ENCODE measurements at places on chromosomes 12 and 14.

DNA sequence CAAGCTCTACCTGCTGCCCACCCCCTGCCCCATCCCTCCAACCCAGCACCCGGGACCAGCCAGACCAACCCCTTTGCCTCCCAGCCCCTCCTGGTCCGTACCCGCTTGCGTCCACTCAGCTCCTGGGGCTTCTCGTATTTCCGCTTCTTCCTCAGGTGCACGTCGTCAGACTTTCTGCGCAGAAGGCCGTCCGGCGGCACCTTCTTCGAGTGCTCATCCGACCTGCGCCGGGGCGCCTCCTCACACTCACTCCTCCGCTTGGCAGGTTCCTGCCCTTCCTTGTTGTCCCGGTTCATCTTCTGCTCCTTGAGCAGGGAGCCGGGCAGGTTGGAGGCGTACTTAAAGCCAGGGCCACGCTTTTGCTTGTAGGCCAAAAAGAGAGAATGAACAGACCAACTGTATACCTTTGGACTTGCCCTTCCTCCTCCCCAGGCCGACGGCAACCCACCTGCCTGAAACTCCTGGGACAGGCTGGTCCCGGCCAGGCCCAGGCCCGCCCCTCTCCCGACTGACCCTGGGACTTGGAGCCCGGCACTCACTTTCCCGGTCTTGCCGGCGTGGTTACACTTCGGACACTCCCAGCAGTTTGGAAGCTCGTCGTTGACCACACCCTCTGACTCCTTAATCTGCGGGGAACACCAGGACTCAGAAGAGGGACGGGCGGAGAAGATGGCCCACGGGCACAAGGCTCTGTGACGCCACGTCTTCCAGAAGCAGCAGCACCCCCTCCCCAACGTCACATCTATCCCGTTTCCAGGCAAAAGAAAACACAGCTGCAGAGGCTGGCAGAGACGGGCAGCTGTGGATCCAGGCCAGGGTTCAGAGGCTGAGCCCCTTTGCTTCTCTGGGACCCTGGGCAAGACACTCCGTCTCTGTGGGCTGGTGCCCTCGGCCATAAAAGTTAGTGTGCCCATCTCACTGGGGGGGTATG, 44.3 kb downstream of the RNF34 start:
- no peak for DNase-seq

DNA sequence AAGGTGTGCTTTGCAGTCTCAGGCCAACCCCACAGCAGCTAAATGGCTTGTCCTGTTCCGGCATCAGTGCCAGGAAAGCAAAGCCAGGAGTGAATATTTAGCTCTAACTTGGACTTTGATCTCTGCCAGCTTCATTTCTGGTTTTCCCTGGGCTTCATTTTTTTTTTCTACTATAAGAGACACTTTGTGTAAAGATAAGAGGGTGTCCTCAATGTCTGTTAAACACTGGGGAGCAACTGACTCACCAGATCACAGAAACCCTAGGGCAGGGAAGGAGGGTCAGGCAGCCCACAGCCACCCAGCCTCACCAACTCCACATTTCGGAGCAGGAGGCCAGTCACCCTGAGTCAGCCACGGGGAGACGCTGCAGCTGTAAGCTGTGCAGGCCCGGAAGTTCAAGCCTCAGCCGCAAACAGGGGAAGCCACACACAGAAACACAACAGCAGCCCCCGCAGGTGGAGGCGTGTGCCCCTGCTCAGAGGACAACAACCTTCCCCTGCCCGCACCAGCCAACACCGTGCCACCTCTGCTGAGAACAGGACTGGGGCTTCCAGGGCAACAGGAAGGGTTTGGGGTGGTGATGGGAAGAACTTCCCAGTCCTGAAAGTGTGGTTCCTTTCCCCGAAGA, 6.3 kb downstream of the TNFRSF1A start:
- DNase-seq = peak; percentile 41

DNA sequence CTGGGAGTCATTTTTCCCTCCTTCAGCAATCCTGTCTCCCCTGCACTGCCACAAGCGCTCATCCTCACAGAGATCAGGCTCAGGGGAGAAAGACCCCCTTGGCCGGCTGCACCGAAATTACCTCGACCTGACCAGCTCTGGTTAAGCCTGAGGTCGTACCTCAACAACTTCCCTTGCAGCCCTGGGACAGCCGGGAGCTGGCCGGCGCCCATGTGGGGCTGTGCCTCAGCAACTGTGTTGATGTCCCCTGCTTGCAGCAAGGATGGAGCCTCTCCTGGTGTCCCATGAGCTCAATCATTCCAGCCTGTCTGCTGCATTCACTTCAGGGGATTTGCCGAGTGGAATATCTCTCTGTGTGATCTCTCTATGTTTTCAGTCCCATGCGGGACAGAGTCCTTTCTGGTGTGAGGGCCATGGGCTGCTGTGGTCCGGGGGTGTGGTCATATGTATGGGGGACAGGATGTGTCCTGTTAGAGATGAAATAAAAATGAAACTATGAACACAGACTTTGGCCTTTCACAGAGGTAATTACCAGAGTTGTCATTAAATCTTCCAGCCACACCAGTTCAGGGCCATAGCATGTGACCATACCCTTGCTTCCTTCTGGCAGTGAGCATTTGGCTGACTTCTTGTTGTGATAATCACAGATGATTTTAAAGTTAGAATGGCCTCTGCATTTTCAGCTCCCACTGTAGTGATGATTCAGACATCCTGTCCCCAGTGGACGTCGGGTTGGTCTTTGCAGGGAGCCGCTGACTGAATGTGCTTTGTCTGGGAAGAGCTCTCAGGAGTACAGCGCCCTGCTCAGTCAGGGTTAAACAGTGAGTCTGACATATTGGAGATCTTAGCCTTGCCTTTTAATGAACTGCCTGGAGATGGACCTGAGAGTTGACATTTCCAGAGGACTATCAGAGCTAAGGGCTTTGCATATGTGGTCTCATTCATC, 405.9 kb downstream of the AACS start:
- no peak for DNase-seq

DNA sequence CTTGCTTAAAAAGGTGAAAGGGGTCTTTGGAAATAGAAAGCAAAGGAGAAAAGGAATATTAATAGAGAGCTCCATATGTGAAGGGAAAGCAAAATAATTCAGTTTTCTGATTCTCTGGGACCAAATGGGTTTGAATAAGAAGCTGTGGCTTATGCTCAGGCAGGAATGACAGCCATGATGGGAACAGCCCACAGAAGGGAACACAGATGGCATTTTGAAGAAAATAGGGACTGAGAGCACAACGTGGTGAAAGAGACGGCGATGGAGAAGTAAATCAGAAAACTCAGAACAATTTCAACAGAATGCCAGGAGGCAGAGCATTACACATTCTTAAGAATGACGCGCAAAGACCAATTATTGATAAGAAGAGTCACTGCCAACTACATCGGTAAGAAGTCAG, 102.8 kb downstream of the STXBP6 start:
- DNase-seq = no peak

- DNase-seq = no peak
These were observed 2.4 kb downstream of the NCOR2 start for GRCh38 chr12:124564971-124565491.

DNA sequence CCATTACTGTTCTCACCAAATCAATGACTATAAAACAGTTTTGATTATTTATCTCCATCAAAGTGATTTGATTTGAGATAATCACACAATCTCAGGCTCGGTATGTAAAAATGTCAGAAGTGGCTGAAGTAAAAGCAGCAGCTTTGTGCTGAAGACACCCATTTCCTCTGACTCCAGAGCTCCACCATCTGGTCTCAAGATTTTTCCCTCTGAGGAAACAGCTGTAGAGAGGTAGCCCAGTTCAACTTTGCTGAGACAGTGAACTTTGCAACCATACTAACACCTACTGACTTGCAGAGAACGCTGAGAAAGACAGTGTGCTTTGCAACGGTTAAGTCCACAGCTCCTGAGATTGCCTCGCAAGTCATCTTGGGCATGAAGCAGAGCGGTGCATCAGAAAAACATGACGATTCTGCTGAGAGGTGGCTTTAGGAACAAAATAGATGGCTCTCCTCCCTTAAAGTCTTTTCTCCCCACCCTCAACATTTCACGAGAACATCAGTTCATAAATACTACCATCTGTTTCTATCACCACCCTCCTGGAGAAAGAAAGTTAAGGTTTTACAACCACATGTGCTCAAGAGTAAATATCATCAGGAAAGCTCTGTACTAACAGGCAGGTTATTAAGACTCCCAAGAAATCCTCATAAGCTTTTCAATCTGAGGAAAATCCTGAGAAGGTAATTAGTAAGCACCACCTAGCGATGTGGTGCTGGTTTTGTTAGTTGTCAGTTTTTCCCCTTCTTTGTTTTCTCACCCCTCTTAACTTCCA, 34.8 kb downstream of the HIGD1C start:
- no peak for DNase-seq

DNA sequence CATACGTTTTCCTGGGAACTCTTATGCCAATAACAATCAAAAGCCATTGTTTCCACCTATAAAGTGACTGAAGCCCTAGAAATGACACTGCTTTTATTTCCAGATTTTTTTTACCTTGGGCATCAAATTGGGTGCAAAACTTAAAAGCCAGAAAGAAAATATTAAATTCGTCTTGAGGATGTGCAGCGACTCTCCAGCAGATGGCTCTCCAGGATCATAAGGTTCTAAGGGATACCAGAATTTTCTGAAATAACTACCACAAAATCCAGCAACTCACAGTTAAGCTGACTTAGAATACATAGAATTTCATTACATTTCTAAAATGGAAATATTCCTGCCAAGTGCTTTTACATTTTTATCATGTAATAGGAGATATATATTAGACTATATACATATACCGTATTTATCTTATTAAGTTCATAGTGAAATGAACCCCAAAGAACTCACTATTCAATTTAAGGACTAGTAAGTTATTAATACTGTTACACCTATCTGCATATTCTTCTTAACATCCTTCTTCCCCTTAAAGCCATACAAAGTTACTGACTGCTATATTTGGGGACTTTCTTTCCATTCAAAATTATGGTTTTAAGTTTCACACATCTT, 44.0 kb downstream of the ARMH4 start:
- DNase-seq = no peak

DNA sequence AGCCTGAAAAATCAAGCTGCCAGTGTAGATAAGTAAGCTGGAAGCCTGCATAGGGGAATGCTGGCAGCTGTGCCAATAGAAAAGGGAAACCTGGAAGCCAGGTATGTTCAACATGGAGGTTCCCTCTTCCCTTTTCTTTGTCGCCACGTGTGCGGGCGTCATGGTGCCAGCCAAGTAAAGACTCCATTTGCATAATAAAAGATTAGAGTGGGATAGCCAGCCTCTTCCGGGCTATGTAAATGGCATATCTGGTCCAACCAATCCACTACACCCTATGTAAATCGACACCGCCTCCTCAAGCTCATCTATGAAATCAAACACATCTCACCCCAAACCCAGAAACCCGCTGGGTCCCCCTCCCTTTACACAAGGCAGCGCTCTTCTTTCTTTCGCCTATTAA, 5.6 kb upstream of the ADGRD1 start:
- no peak for DNase-seq

DNA sequence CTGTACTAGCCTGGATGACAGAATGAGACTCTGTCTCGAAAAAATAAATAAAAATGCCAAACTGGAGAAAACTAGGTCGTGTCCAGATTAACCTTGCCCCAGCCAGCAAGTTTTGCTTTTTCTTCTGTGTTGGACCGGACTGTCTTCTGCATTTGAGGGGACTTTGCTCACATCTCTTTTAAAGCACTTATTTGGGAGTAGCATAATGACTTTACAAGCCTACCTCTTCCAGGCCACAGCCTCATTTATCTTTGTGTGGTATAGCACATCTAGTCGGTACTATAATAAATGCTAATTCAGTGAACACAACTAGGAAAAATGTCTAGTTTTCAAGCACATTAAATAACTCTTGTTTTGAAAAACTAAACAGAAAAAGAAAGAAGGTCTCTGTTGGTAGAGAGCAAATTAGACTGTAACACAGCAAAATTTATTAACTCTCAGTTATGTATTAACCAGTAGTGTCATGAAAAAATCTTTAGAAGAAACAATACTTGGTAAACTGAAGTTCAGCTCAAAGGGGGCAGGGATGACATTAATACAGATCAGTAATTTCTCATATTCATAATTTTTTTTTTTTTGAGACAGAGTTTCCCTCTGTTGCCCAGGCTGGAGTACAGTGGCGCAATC, 52.0 kb downstream of the WDHD1 start:
- DNase-seq = no peak

- DNase-seq = peak; percentile 61
These were observed at the start of gene DCAF4 for GRCh38 chr14:72926292-72927028. DCAF4 (plus strand) TSS chr14:72926464; CDS start chr14:72937979, 11,515 bp downstream.

- DNase-seq = no peak
These were observed 104.4 kb downstream of the SCN8A start for GRCh38 chr12:51695241-51696010.

- no peak for DNase-seq
These were observed at the start of gene CMA1 for GRCh38 chr14:24508155-24508840. CMA1 (minus strand) TSS chr14:24508265; CDS start chr14:24508235, 30 bp downstream.

GRCh38 chr12:20368114-20368650, at the start of gene PDE3A:
PDE3A (plus strand) TSS chr12:20368537; CDS start chr12:20369285, 748 bp downstream.
- DNase-seq = no peak

- DNase-seq = no peak
These were observed 90.6 kb upstream of the BCL2L14 start for GRCh38 chr12:11980115-11980514.

DNA sequence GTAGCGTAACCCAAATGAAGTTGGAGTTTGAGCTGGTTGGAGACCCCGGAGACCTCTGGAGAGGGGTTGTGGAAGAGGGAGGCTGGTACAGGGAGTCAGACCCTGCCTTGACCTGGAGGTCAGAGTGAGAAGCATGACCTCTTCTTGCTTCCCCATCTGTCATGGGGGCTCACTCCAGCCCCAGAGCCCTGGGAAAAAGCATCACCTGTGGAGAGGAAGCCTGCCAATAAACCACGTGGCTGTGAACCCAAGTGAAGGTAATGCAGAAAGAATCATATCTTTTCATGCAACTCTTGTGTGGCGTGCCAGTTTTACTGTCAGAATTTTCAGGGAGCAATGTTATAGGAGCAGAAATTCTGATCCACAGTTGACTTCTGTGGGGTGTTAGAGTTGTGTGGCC, 178.5 kb upstream of the PRICKLE1 start:
- no peak for DNase-seq
